Naive thymus-derived CD8-positive, alpha-beta T cell (primary cell): ENCODE measurements at places on chromosomes 7 and 10.

DNA sequence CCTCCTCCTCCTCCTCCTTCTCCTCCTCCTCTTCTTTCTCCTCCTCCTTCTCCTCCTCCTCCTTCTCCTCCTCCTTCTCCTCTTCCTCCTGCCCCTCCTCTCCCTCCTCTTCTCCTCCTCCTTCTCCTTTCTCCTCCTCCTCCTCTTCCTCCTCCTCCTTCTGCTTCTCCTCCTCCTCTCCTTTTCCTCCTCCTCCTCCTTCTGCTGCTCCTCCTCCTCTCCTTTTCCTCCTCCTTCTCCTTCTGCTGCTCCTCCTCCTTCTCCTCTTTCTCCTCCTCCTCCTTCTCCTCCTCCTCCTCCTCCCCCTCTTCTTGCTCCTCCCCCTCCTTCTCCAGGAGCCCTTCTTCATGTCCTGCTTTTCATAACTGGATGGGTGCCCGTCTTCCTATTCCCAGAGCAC lies 12.2 kb downstream of the PLXNA4 start:
- DNase-seq = no peak

- no peak for DNase-seq
Observed at GRCh38 chr10:78426181-78426580, 392.5 kb downstream of the RPS24 start.

- no peak for DNase-seq
Observed at GRCh38 chr7:88315522-88315921, 8.8 kb upstream of the STEAP4 start.

DNA sequence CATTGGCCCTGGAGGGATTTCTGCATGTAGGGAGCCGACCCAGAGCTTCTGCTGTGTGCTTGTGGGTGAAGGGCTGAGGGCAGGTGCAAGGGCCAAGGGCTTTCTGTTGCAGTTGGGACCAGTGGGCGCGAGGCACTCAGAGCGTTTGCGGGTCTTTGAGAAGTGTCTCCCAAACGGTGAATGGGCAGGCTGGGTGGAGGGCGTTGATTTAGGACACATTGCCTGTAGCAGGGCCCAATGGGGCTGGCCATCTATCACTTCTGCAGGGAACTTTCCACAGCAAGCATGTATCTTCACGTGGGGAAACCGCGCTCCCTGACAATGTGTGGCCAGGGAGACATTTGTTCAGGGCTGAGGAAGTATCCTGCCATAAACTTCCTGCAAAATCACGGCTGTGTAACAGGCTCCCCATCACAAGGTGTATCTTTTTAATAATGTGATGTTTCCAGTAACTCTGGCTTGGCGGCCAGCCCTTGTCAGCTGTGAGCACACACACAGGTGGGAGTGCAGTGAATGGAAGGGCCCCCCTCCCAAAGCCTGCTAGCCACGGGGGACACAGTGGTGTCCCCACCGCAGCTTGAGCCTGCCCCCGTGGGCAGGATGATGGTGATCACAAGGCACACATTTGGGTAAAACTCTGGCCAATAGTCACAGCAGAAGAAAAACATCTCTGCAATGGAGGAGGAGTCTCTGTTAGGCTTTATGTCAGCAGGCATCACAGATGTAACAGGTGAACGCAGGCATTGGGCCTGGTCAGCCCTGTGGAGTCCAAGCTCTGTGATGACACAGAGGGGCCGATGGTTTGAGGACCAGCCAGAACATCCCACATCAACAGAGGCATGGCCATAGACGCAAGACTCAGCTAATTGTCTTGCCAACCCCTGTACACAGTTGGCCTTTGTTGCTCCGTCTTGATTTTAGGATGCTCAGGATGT lies 84.3 kb downstream of the GLRX3 start:
- no peak for DNase-seq

DNA sequence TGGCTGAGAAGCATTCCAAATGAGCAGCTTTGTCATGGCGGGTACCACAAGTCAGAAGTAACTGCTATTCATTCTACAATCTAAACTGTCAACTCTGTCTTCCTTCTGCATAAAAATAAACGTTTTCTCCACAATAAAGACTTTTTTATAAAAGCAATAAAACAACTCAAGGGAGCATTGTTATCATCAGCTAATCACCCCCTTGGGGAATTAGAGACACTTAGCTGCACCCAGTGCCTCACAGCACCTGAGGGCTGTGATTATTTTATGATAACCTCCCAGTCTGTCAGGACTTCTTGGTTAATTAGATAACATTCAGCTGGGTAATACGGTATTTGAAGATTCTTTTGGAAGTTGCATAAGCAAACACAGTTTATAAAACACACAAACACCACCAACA lies 155.6 kb downstream of the PPP1R3A start:
- no peak for DNase-seq

GRCh38 chr10:89219513-89220218 lies 12.5 kb upstream of the CH25H start:
- no peak for DNase-seq
